ENCODE measurements at places on chromosomes 4 and X.

DNA sequence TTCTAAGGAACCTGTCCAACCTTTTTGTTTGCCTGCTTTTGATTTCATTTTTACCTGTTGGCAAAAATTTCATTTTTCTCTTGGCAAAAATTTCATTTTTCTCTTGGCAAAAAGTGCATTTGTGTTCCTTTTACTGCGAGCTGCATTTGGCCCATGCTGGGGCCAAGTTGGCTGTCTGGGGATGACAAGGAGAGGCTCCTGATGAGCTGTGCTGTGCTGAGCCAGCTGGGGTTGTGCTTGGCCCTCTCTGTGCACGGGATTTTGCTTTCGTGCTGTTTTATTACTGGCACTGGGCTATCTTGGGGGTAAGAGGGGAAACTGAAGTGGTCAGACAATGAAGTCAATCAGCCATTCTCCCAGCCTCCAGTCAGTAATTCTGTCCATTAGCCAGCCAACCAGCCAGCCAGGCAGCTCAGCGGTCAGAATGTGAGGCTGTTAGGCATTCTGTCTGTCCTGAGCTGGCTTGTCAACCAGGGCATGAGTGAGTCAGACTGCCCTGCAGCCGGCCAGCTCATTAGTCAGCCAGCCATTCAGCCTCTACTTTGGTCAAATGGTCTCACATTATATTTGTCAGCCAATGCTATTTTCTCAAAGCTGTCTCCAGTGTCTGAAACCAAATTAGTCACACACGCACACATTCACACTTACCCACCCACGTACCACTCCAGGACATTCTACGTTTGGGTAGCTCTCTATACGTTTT is 56.9 kb upstream of the PRPS1 start:
- no peak for DNase-seq

GRCh38 chr4:153549405-153549804 is 83.2 kb downstream of the TMEM131L start:
- DNase-seq, result no peak

DNA sequence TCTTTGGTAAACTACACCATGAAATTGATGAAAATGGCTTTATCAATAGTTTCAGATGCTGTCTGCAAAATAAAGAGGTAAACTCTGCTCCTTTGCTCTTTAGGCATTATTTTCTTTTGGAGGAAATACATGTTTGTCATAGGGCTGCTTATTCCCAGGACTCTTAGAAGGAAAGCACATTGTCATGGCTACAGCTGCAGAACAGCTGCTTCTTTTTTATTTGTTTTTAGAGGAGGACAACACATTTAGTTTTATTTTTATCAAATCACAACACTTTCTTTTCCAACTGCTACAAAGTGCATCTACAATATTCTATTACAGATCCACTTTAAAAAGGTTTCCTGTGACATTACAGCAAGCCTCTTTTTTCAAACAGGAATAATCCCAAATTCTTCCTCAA is 12.7 kb upstream of the HPF1 start:
- DNase-seq, result no peak

DNA sequence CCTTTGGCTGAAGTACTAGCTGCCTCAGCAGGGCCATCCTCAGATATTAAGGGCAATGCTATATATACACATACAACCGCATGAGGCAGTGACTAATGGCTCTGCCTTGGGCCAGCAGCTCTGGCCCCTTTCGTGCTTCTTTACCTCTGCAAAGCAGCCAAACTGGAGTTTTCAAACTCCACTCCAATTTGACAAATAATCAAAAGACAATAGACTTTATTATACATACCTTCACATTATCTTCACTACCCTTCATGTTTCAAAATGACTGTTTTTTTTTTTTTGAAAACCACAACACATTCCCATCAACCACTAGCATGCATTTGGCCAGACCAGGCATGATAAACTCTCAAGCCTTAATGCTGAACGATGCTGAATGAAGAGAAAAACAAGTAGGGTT is 187.7 kb downstream of the ENOX2 start:
- DNase-seq, result no peak

DNA sequence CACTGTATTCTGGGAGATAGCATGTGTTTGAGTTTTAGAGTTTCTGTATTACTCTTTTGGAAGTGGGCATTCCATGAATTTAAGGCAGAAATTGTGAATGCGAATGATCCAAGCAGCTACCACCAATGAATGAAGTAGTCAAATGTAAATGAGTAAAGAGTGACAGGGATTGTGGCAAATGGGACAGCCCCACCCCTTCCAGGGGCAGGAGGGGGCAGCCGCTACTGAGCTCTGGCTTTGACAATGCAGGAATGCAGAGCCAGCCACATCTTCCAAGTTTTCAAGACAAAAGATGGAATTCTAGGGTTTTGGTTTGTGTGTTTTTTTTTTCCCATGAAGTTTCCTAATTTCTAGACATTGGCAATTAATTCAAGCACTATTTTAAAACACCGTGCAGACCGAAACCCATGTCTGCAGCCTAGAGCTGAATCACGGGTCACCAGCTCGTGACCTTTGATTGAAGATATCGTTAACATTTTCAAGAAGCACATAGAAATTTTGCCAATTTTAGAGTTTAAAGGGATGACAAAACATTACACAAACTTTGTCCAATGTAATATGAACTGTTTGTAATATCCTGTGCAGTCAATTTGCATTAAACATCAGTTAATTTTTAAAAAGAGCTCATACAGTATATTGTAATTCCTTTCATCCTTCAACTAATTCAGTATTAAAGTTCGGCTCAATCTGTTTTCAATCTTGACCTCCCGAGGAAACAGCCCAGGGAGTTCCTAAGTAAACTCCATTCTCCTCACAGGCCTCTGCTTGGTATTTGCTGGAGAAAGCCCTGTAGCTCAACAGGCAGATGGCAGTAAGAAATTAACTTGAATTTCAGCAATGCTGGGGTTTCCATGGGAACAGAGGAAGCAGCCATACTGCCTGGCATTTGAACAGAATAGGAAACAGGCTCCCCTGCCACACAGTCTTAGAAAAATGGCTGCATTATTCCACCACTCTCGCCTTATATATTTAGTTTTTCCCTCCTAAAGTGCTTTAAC is 83.4 kb downstream of the UCHL1 start:
- no peak for DNase-seq

DNA sequence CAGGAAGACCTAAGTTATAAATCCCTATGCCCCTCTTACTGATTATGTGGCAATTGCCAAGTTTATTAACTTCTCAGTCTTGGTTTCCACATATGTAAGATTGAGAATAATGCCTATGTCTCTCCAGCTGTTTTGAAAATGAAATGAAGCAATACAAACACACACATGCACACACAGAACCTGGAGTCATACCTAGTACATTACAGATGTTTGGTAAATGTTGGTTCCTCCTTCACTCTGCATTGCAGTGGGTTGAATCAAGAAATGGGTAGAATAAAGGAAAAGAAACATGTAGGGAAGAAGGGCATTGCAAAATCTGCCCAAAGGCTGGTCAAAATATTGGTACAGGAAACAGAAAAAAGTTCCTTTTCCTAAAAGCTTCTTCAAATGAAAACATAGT is 309.9 kb upstream of the EMCN start:
- no peak for DNase-seq

DNA sequence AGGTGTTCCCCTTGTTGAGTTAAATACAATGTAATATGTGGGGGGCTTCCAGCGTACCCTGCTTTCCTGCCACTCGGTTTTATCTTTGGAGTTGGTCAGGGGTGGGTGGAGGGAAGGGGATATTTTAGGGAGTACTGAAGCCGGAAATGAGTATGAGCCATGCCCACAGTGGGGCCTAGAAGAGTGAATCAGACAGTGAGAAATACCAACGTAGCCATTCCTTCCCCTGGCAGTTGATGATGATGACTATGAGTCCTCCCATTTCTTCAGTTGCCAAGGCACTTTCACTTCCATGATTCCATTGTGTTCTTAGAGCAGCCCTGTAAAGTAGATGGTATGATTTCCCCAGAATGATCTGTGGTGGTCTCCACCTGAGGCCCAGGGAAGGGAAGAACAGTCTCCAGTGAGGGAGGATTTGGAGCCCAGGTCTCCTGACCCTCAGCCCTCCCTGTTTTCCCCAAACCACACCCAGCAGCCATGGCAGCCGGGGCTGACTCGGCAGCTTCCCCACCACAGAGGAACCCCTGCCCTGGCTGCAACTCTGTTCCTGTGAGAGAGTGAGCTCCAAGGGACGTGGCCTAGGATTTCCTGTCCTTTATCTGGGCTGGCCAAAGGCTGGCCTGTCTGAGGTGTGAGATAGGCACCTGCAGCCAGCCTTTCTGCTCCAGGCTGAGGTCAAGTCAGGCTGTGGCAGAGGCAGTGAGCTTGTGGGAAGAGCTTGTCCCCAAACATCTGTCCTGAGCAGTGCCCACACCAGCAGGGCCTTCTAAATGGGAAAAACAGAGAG is 52.7 kb downstream of the STARD8 start:
- DNase-seq, result no peak

GRCh38 chrX:22105231-22105630 is 73.1 kb downstream of the PHEX start:
- no peak for DNase-seq

DNA sequence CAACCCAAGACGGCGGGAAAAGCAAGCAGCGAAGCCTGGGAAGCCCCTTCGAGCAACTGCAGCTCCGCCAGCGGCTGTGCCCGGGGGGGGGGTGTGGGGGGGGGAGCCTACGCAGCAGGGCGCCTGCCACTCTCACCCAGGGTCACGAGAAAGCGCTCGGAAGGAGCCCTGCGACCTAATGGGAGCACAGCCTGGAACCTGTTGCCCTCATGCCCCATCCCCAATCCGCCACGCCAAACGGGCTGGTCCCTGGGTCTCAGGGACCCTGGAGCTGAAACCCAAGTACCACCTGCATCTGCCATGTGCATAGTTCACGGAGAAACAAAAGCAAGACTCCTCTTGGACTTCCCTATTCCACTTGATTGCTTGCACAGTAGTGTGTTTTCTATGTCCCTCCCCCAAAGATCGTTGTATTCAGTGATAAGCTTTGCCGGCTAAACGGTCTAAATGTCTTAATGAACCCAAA is 359 bp upstream of the GAB3 start:
- no peak for DNase-seq

DNA sequence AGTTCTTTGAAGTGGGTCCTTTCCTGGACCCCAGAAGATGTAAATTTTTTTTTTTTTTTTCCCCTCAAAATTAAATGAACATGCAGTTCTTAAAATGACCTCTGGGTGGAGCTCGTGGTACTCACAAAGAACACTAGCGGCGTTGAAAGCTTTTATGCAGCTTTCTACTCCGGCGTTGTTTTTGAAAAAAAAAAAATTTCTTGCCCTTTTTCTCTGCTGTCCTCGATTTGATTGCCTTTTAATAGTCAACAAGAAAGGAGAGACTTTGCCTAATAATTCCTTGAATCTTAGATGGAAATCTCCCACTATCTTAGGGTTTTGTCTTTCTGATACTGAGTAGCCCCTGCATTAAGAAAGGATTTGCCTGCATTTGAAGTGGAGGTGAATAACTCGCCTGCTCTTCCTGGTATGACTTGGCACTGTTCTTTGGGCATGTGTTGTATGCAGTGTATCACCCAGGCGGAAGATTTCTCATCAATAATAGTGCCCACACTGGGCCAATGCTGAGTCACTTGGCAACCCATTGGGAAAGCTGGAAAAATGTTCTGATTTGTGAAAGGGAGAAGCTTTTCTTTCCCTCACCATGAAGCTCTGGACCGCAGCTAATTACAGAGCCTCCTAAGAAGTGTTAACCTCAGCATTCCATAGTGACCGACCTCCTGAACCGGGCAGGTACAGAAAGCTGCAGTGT is 104.0 kb downstream of the PHEX start:
- DNase-seq, result no peak

- no peak for DNase-seq
Observed at GRCh38 chr4:121583396-121583795, 113.4 kb downstream of the ANXA5 start.

DNA sequence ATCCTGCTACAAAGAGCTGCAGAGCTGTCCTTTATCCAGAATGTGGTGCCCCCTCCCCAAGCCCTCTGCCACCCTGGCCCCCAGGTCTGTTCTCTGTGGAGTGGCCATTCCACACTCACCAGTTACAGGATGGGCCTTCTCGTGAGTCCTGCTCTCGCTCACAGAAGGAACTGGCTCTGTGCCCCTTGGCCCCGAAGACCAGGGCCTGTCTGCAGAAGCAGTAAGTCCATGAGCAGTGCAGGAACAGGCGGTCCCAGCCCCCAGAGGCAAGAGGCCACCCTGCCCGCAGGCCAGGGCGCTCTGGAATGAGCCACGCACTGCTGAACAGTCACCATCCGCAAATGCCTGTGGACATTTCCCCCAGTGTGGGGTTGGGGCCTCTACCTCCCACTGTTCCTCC is 92.2 kb downstream of the DCTD start:
- DNase-seq, result no peak

- no peak for DNase-seq
Observed at GRCh38 chr4:48139691-48140090, 5.6 kb upstream of the TXK start.

Measured in NCI-H187 (cell line).